Right ventricle myocardium superior (tissue), 1 donor: ENCODE measurements at places on chromosomes 16 and 17. TPM values are rescaled to one million over a fixed set of nuclear protein-coding genes. Genes with fewer than 3 reads are reported as not detected.

GRCh38 chr16:58331024-58331707 is 36.3 kb upstream of the PRSS54 start:
- DNase-seq, result no peak

Gene HS3ST2
- 0.19 TPM for total RNA-seq

DNA sequence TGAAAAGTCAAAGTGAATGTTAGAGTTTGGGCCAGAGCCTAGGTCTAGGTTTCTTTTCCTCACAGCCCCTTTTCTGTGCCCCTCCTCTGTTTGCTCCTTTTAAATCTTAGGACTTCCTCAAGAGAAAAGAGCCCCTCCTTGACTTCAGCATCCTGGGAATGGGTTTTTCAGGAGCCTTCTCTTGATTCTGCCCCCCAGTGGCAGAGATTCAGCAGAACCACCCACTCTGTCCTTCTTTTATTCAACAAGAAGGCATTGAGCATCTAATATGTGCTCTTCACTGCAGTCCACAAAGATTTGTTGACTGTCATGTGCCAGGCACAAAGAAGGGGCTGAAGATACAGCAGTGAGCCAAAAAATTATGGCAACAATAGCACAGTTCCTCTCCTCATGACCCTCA is 270.8 kb upstream of the CDH5 start:
- DNase-seq, result no peak

Gene TCAP
- total RNA-seq, result 5,900 TPM

Gene TMEM235
- not detected for total RNA-seq

GRCh38 chr16:3101018-3101840 is 2.1 kb upstream of the ZSCAN10 start:
- DNase-seq, result no peak

Gene MYO19
- 12.7 TPM for total RNA-seq

- DNase-seq, result no peak
These were observed 442 bp downstream of the ABCC3 start for GRCh38 chr17:50634915-50635731.

GRCh38 chr16:87791295-87792204 is 25.8 kb upstream of the KLHDC4 start:
- no peak for DNase-seq

GRCh38 chr16:84303023-84303422 is 8.3 kb downstream of the WFDC1 start:
- DNase-seq, result no peak

- peak; percentile 80 for DNase-seq
These were observed at the start of gene BTBD17 for GRCh38 chr17:74361230-74362068. BTBD17 (minus strand) TSS chr17:74361868; CDS start chr17:74361819, 49 bp downstream.
